ENCODE measurements at places on chromosomes 16 and 17.
A peak's percentile ranks its signal among the peaks of the same experiment; 100 is the strongest.

DNA sequence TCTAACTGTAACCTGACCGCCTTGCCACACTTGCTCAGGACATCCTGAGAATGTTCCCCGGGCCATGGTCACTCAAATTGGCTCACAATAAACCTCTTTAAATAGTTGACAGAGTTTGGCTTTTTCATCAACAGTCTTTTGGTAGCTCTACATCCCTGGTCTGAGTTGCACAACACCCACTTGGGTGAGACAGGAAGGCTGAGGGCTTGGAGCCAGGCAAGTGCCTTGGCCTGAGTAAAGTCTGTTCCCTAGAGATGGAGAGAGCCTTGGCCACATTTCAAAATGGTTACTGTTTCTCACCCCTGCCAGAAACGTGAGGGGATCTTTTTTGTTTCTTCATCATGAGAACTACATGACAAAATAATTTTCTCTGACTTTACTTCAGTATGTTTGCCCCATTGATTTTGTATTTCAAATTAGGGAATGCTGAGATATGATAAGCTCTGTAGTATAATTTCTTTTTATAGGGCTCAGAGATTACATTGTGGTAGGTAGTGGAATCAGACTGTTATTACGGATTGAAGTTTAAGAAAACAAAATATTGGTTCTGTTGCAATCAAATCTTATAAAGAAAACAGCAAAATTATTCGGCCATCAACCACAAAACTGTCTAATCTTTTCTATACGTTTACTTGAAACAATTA lies 53.9 kb upstream of the NETO2 start:
- DNase-seq: no peak

GRCh38 chr17:50176559-50177357 lies 11.0 kb downstream of the SGCA start:
- no peak for DNase-seq

GRCh38 chr17:19288453-19288852 lies 51.3 kb downstream of the EPN2 start:
- no peak for DNase-seq

GRCh38 chr16:81655469-81656162 lies 123.5 kb upstream of the PLCG2 start:
- DNase-seq: no peak

DNA sequence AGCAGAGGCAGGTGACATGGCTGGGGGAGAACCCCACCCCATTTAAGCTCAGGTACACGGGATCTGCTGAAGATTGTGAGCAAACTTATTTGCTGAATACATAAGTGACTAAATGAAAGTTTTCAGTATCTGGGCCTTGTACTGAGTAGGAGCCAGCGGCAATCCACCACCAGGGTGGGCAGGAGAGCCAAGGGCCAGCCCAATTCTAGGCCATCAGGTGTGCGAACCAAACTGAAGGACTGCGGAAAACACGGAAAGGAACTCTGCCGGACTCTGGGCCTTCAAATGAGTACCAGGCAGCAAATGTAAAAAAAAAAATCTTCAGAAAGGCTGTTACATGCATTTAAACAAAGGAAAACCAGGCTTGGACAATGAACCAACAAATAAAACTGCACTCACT lies 19.7 kb downstream of the ARHGAP17 start:
- no peak for DNase-seq

- no peak for DNase-seq
Observed at GRCh38 chr16:89952049-89952448, 3.5 kb downstream of the DEF8 start.

DNA sequence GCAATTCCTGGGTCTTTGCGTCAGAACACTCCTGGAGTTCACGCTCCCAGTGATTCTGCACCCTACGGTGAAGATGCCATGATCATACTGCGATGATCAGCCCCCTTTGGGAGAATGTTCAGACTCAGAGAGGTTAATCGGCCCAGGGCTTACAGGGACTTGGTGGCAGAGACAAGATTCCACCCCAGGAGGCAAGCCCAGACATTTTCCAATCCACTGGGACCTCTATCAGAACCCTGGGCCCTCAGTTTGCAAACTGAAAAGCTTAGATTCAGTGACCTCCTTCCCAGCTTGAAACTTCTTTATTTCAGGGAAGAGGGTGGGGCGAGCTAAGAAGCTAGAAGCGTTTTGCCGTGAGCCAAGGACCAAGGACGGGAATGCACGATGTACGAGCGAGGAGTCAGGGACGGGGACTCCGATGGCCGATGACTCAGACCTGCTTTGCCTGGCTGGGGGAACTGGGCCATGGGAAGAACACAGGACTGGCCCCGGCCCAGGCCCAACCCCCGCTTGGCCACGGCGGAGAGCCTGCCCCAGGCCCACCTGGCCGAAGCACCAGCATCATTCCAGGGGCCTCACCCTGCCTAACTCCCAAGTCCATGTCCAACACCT lies 34.7 kb downstream of the SOCS3 start:
- peak; percentile 85 for DNase-seq

- DNase-seq: peak; percentile 99
Observed at GRCh38 chr17:42577532-42578281, at the start of gene PSMC3IP. PSMC3IP (minus strand) TSS chr17:42577729; CDS start chr17:42577686, 43 bp downstream.

- DNase-seq: no peak
Observed at GRCh38 chr16:2428051-2428783, 1.0 kb upstream of the CCNF start.

DNA sequence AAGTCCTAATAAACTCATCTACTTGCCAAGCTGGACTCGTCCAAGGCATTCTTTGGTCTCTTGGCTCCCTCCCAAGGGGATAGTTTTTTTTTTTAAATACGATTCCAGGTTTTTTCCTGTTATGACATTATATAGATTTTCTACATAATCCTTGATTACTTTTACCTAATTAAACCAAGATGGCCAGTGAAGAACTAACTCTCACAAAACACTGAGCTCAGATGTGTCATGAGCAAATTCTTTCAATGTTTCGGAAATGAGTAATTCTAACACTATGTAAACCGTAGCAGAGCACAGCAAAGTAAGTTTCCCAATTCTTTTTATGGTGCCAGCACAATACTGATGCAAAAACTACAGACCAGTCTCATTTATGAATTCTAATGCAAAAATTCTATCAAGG lies 1.8 kb downstream of the ZNF23 start:
- peak; percentile 72 for DNase-seq

- peak; percentile 67 for DNase-seq
Observed at GRCh38 chr17:37392024-37392590, 14.5 kb downstream of the ACACA start.

GRCh38 chr16:56603589-56603988 lies 4.8 kb upstream of the MT2A start:
- peak; percentile 45 for DNase-seq

GRCh38 chr16:84683691-84684591 lies 15.9 kb upstream of the USP10 start:
- DNase-seq: no peak

- DNase-seq: no peak
Observed at GRCh38 chr16:337437-337836, 15.1 kb downstream of the AXIN1 start.

DNA sequence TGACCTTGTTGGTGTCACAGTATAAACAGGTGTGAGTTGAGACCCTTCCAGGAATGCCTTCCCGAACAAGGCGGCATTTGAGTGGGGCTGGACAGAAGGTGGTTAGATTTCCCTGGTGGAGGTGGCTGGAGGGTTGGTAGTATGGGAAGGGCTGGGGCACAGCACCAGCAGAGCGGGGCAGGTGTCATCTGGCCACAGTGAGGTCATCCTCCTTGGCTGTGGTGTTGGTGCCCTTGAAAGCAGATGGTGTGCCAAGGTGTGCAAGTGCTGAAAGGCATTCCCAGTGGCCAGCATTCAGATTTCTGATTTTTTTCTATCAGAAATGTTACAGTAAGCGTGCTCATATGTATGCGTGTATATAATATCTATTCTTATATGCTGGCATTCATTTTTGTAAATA lies 126.6 kb downstream of the LAT start:
- DNase-seq: no peak

DNA sequence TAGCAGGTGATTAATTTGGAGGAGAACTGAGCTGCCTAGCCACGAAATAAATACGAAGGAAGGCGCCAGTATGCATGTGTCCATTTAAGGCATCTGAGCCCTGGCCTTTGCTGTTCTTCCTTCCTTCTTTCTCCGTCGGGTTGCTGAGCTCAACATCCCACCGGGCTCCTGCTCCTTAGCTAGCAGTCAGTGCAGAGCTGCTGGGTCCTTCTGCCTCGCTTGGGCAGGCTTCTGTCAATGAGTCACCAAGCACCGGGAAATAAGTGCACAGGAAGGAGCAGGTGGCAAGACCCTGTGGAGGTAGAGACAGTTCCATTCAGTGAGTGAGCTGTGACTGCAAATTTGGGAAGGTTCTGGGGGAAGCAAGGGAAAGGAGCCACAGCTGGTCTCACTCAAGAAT lies 120.7 kb downstream of the CCDC182 start:
- no peak for DNase-seq

- no peak for DNase-seq
Observed at GRCh38 chr17:39527220-39527813, 66.0 kb downstream of the CDK12 start.

- DNase-seq: peak; percentile 80
Observed at GRCh38 chr16:57591086-57591869, 37.2 kb upstream of the ADGRG1 start.

DNA sequence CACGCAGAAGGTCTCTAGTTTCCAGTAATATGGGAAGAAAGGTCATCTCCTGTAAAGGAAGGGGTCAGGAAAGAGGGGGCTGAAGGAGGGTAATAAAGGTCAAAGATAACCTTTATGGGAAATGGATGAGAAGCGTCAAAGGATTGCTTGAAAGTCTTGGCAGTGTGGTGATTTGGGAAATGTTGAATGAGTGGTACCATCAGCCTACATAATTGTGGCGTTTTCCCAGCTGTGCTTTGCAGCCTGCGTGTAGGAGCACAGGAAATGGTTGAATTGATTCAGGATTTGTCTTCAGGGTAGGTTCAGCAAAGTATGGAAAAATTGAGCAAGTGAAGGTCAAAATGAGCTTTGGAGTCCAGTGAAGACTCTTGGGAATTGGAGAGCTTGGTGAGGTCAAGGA lies 115.8 kb upstream of the NOL11 start:
- DNase-seq: no peak

DNA sequence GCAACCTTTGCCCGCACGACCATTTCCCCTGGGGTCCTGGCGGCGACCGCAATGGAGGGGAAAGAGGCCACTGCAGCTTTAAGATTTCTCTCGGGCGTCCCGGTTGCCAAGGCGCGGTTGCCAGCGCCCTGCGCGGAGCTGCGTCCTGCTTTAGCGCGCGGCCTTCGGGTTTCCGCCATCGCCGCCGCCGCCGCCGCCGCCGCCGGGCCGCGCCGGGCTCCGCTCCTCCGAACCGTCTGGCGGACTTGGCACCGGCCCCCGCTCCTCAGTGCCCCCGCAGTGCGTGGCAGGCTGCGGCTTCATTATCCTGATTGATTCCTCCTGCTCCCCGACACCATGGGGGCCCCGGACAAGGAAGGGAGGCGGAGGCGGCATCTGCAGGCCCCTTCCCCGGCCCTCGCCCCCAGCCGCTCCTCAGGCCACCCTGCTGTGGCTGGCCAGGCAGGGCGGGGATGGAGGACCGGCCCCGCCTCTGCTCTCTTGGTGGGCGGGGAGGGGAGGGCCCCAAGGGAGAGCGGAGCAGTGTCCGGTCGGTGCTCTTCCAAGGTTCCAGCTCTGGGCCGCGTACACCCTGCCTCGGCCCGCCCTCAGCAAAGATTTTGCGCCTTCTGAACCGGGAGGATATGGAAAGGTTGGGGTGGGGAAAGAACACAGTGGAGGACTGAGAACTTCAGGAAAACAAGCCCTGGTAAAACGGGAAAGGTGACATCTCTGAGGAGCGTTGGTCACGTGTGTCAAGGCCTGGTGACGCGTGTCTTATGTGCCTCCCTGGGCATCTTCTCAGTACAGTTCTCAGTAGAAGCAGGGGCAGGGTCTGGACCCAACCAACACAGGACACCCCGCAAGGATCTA lies 34.0 kb downstream of the NEUROD2 start:
- DNase-seq: peak; percentile 89

DNA sequence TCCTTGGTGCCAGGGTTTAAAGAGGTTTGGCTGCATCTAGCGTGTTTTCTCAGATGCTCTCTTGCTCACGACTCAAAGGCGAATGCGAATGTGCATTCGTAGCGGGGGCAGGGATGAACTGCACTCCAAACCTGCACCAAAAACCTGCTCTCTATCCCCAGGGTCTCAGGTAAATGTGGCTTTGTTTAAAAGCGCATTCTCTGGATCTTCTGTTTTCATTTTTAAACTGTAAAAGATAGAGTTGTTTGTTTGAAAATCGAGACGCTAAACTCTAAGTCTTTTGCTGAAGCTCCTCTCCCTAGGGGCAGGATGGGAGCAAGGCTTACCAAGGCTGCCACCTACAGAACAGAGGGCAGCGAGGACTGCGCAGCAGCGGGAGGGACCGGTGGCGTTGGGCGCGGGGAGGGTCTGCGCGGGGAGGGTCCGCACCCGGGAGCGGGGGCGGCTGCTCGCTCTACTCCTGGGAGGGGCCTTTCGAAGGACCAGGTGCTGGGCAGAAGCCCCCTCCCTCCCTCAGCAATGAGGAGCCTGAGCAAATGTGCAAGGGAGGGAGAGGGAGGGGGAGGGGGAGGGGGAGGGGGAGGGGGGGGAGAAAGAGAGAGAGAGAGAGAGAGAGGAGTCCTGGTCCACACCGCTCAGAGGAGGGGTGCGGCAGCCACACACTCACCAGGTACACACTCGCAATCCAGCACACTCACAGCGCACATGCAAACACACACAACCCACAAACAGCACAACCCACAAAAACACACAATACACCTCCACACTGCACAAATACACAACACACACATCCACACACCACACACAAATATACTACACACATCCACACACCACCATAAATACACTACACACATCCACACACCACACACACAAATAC lies 142.8 kb downstream of the GRIN2A start:
- DNase-seq: peak; percentile 23

DNA sequence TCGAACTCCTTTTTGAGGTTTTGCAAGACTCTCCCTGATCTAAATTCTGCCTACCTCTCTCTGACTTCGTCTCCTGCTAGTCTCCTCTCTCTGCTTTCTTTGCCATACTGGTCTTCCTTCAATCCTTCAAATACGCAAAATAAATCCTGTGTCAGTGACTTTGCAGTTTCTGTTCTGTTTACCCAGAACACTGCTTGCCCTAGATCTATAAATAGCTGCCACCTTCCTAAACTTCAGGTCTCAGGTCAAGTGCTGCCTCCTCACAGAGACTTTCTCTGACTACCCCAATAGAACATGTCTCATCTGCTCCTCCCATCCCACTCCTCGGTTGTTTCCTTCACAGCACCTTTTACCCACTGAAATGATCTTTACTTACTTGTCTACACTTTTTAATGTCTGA lies 78.9 kb downstream of the TRIM37 start:
- DNase-seq: no peak

GRCh38 chr16:83258366-83258928 lies 549.3 kb upstream of the HSBP1 start:
- no peak for DNase-seq

DNA sequence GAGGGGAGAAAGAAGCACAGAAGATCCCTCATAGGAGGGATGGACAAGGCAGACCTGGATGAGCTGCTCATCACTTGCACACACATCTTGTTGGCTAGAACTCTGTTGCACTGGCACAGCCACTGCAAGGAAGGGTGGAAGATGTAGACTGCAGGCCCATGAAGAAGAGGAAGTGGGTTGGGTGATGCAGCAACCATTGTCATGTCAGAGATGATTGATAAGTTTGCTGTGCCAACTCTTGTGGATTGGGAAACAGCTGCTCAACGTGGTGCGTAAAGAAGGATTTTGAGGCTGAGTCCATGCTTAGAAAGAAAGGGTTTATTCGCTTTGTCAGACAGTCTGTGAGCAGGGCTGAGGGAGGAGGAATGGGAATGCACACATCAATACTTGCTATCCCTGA lies 161.4 kb upstream of the MPHOSPH6 start:
- DNase-seq: no peak

Data from hepatic stellate cell (primary cell).